ENCODE measurements at places on chromosomes 7 and 10.
A peak's percentile ranks its signal among the peaks of the same experiment; 100 is the strongest.

GRCh38 chr7:80213814-80214213 is 79.2 kb downstream of the GNAI1 start:
- DNase-seq = no peak

DNA sequence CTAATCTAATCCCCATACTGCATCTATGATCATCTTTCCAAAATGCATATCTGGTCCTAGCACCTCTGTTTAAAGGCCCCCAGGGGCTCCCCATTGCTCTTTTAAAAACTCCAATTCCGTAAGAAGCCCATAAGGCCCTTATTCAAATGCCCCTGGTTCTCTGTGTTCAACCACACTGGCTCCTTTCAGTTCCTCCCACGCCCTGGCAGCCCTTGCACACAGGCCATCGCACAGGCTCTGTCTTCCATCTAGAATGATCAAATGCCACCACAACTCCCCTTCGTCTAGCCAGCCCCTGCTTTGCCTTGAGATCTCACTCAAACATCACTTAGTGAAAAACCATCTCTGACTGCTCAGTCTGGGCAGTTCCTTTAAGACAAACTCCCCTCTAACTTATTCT is 112.9 kb upstream of the LYZL2 start:
- no peak for DNase-seq

GRCh38 chr10:96238646-96239623 is 32.4 kb downstream of the BLNK start:
- no peak for DNase-seq

GRCh38 chr7:144534655-144535395 is 131.3 kb upstream of the NOBOX start:
- no peak for DNase-seq

- no peak for DNase-seq
These were observed 66.7 kb upstream of the LEP start for GRCh38 chr7:128174386-128174785.

DNA sequence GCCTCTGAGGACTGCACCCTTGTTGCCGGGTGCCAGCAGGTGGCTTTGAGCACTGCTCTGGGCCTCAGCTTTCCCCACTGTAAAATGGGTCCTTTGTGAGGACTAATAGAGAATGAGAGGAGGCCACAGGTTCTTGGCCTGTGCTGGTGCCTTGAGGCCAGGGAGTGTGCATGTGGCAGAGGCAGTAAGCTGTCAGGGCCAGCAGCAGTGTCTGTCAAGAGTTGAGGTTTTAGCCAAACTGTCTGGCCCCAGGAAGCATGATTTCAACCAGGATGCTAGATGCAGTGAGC is 13.5 kb downstream of the NACAD start:
- no peak for DNase-seq

DNA sequence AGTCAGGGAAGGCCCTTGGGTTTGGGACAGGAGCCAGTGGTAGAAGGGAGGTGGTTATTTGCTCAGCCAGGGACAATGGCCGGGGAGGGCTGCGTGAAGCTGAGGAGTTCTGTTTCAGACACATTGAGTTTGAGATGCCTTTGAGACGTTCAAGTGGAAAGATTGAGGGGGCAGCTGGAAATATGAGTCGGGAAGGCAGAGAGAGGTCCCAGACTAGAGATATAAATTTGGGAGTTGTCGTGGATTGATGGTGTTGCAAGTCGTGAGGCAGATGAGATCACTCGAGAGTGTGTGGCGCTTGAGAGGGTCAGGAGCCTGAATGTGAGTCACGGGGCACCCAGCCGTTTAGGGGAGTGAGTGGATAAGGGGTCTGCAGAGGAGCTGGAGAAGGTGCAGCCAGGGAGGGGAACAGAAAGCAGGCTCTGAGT is 73.3 kb downstream of the ZMIZ1 start:
- DNase-seq = no peak

DNA sequence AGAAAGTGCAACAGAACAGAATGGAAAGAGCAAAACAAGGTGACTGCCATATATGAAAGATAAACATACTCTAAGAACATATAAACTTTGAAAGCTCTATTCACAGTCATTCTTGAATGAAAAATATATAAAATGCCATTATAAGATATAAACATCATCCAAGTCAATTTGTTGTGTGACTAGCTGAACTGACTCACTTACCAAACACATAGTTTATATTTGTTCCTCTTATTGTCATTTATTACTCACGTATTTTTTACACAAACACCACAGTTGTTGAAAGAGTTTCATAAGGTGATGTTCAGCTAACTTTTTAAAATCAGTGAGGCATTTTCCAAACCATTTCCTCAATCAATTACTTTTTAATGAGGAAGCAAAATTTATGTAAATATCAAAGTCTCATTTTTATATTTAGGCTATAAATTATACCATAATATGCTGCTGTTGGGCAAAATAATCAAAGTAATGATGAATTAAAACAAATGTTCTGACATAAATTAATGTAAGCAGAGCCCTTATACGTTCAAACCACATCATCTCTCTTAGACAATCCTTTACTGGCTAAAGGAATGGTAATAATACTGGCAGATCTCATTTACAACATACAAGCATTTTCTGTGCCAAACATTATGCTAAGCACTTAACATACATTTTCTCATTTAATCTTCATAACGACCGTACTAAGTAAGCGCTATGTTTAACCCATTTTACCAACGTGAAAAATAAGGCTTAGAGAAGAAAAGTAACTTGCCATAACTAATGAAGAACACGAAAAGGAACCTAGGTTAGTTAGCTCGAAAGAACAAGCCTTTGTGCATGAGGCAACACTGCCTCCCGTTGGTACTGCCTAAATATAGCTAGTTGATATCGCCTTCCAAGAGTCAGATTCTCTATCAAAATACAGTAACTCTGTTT is 7.3 kb downstream of the LRRN3 start:
- peak; percentile 18 for DNase-seq
